Stimulated activated CD4-positive, alpha-beta T cell treated with anti-CD3 and anti-CD28 coated beads, Interleukin-4, amount 100 ng/mL, for 4 hours (primary cell): ENCODE measurements at places on chromosomes 6 and 20.
A peak's percentile ranks its signal among the peaks of the same experiment; 100 is the strongest.

DNA sequence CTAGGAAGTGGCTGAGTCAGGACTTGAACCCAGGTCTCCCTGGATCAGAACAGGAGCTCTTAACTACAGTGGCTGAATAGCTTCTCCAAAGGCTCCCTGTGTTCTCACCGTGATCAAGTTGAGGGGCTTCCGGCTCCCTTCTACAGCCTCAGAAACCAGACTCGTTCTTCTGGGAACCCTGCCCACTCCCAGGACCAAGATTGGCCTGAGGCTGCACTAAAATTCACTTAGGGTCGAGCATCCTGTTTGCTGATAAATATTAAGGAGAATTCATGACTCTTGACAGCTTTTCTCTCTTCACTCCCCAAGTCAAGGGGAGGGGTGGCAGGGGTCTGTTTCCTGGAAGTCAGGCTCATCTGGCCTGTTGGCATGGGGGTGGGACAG, 44.6 kb upstream of the TTPAL start:
- DNase-seq, result no peak

- DNase-seq, result peak; percentile 51
These were observed 12.0 kb downstream of the STMN3 start for GRCh38 chr20:63641146-63641791.

DNA sequence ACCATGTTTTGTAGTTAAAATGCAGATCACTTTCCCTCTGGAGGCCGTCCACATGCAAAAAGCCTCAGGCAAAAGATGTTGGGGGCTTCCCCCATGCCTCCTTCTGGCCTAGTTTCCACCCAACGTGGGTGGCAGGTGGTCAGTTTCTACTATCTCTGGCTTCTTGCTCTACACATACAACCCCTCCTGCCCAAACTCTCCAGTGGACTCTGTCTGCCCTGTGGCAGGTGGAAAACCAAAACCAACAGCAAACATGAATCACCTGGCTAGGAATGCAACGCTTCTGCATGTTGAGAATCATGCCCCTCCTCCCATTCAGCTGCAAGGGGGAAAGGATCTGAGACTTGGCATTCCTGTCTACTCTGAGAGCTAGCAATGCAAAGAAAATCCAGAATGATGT, 94.8 kb downstream of the MBOAT1 start:
- no peak for DNase-seq

GRCh38 chr6:167731731-167732422, 94.8 kb upstream of the AFDN start:
- no peak for DNase-seq

- no peak for DNase-seq
These were observed 159.5 kb upstream of the MANEA start for GRCh38 chr6:95417856-95418255.

- DNase-seq, result no peak
These were observed 24.0 kb downstream of the C6orf132 start for GRCh38 chr6:42118162-42119001.

DNA sequence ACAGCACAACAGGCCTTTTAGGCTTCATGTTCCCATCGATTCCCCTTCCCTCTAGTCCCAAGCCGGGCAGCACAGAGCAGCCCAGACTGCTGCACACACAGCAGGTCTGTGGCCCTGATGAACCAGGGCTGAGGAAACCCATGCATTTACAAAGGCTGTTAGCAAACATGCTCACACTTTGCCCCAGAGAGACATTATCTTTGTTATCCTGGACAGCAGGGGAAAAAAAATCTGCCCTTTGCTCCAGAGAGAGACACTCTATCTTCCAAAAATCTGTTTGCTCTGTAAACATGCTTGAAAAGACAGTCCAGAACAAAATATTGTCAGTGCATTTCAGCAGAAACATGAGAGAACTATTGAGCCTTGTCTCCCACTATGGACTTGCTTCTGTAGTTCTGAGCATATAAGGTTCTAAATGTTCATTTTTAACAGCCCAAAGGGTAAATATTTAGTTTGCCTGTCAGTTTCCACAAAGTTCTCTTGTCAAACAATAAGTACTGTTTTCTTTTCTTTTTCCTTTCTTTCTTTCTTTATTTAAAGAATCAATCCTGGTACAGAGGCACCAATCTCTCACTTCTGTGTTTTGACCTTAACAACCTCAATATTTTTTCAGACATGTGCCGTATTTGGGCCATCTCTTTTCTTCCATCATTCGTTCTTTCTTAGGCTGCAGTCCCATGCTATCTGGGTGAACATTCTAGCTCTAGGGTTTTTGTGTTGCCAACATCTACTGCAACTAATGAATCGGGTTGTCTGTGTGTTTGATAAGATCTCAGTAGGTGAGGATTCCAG, 468.0 kb downstream of the EPM2A start:
- no peak for DNase-seq

- DNase-seq, result no peak
These were observed 12.8 kb downstream of the NPEPL1 start for GRCh38 chr20:58705208-58705926.

GRCh38 chr6:53466257-53466656, 78.6 kb downstream of the GCLC start:
- no peak for DNase-seq
